NCI-H2081 (cell line): ENCODE measurements at places on chromosomes 13 and 19.

DNA sequence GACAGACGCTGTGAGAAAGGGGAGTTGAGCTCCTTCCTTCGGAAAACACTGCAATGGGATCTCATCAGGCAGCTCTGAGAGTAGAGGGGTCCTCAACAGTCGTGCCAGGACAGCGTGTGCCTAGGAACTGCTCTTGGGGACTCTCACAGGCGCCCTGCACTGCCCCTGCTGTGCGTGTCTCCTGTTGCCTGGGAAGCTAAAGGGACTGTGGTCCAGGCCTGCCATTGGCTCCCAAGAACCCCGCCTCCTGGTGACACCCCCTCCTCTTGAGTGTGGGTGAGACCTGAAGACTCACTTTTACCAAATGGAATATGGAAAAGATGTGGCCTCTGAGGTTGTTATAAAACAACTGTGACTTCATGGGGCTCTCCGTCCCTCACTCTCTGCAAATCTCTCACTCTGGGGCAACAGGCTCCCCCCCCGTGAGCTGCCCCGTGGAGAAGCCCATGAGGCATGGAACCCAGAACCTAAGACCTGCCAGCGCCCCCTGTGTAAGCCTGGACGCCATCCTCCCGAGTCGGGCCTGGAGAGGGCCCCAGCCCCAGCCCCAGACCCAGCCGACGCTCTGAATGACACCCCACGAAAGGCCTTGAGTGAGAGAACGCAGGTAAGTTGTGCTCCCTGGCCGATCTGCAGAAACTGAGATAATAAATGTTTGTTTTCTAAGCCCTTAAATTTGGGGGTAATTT, 302.7 kb downstream of the FGF9 start:
- DNase-seq = no peak

DNA sequence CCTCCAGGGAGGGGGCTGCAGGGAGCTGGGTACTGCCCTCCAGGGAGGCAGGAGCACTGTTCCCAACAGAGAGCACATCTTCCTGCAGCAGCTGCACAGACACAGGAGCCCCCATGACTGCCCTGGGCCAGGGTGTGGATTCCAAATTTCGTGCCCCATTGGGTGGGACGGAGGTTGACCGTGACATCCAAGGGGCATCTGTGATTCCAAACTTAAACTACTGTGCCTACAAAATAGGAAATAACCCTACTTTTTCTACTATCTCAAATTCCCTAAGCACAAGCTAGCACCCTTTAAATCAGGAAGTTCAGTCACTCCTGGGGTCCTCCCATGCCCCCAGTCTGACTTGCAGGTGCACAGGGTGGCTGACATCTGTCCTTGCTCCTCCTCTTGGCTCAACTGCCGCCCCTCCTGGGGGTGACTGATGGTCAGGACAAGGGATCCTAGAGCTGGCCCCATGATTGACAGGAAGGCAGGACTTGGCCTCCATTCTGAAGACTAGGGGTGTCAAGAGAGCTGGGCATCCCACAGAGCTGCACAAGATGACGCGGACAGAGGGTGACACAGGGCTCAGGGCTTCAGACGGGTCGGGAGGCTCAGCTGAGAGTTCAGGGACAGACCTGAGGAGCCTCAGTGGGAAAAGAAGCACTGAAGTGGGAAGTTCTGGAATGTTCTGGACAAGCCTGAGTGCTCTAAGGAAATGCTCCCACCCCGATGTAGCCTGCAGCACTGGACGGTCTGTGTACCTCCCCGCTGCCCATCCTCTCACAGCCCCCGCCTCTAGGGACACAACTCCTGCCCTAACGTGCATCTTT, 7.8 kb upstream of the CEACAM5 start:
- no peak for DNase-seq

GRCh38 chr19:24033963-24034342, 53.0 kb upstream of the ZNF254 start:
- DNase-seq = peak; percentile 48

DNA sequence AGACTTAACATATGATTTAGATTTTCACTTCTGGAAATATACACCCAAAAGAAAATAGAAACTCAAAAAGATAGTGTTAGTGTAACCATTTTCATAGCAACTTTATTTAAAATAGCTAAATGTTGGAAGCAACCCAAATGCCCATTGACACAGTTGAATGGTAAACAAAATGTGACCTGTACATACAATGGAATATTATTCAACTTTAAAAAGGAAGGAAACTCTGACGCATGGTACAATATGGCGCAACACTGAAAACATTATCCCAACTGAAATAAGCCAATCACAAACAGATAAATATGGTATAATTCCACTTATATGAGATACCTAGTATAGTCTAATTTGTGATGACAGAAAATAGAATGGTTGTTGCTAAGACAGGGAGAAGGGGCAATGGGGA, 1456.1 kb upstream of the MIR17HG start:
- no peak for DNase-seq

GRCh38 chr19:40305403-40305802, 20.3 kb upstream of the AKT2 start:
- peak; percentile 78 for DNase-seq

DNA sequence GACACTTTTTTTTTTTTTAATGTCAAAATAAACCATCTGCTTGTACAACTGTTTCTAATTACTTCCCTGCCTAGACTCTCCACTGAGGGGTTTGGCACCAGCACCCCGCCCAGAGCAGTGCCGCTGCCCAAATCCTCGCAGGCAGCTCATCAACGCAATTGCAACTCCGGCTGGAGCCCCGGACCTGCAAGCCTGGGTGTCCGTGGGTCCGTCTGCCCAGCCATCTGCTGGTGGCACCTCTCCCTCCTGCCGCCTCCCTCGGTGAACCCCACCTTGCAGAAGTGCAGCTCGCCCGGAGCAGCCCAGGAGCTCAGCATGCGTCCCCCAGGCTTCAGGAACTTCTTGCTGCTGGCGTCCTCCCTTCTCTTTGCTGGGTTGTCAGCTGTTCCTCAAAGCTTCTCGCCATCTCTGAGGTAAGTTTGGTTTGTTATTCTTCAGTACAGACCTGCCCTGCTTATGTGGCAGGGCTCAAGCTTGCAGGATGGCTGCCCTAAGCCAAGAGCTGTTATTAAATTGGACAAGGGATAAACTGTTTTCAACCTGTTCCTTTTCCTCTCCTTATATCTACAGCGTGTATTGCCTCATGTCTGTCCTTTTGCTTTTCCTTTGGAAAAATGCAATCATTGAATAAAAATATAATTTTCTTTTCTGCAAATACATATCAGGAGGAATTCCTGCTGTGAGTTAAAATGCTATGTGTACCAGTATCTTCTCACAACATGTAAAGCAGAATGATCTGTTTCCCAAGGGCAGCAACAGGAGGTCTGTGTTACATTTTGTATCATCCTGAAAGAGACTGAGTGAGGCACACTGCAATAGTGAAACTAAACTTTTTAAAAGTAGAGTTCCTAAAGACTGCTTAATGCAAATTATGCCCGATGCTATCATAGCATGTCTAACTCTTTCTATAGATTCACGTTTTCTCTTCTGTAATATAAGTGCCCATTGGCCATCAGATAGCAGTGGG, at the start of gene ITGBL1:
Gene ITGBL1, plus strand, starts transcription at position 157 of the 967 bp plus-strand sequence. Its CDS starts 159 bp downstream, at position 316.
- no peak for DNase-seq

- no peak for DNase-seq
Measured at GRCh38 chr13:23436680-23437079, 3.2 kb upstream of the SACS start.

DNA sequence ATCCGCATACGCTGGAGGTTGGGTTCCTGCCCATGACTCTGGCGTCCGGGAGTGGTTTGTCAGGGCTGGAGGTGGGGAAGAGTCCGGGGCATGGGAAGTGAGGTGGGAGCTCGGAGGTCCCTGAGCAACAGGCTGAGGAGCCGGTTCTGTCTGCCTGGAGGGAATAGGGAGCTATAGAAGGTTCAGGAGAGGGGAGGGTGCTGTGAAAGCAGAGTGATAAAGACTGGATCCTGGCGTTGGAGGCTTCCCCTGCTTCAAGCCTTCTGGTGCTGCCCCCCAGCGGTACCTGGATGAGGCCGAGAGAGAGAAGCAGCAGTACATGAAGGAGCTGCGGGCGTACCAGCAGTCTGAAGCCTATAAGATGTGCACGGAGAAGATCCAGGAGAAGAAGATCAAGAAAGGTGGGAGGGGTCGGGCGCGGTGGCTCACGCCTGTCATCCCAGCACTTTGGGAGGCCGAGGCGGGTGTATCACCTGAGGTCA, 2.6 kb downstream of the HMG20B start:
- no peak for DNase-seq

GRCh38 chr13:21567714-21568113, 36.3 kb downstream of the MICU2 start:
- no peak for DNase-seq
